ENCODE measurements at places on chromosomes 7 and 10.

- no peak for DNase-seq
Measured at GRCh38 chr7:94396596-94396995, 1.9 kb downstream of the COL1A2 start.

- no peak for DNase-seq
Measured at GRCh38 chr10:50325449-50326171, 74.3 kb upstream of the ASAH2 start.

DNA sequence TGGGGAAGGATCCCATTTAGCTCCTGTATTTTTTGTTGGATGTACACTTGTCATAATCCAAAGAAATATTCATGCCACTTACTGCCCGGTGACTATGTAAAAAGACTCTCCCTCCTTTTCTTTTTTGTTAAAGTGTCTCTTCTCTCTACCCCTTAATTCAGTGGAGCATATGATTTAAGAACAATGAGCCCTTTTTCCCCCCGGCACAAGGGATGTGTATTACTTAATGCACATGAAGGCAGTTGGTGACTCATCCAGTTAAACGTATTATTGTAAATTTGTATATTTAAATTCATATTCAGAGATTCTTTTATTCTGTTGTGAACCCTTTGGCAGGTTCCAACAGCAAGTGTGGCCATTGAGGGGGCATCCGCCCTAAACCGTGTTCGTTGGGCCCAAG is 241.9 kb downstream of the SLC25A13 start:
- no peak for DNase-seq

- DNase-seq = no peak
Measured at GRCh38 chr10:76420725-76421124, 989.3 kb downstream of the LRMDA start.

DNA sequence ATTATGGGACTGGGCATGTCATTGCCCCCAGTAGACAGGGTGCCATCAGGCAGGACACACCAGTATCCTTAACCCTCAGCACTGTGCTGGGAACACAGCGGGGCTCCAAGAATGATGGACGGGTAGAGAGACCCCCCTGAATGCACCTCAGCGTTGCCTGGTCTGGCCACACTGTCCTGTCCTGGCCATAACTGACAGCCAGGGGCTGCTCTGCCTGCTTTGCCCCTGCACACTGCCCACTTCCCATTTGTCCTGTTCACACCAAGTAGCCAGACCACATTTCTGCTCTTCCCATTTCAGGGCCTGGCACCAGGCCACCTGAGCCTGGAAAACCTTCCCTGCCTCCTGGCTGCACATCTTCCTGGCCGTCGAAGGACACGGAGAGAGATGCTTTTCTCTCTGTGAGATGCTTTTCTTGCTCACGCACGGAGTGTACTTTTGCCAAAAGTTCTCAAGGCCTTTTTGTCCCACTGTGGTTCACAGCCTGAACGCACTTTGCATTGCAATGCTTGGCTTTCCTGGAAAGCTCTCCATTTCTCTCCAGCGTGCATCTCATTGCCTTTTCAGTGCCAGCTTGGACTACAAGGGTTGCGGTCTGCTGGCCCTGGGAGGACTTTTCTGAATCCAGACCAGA is 131.0 kb upstream of the EEPD1 start:
- no peak for DNase-seq

DNA sequence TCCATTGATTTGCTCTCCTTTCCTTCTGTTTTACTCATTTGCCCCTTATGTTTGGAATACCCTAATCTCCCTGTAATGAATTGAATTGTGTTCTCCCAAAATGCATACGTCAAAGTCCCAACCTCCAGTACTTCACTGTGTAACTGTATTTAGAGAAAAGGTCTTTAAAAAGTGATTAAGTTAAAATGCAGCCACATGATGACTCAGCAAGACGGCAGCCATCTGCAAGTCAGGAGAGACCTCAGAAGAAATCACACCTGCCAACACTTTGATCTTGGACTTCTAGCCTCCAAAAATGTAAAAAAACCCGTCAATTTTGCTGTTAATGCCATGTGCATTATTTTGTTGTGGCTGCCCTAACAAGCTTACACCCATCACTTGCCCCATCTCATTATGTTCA is 85.3 kb upstream of the PCLO start:
- no peak for DNase-seq

GRCh38 chr10:133347710-133348517 is 741 bp downstream of the PRAP1 start:
- DNase-seq = no peak

GRCh38 chr10:92778091-92778490 is 70.2 kb upstream of the EXOC6 start:
- no peak for DNase-seq

DNA sequence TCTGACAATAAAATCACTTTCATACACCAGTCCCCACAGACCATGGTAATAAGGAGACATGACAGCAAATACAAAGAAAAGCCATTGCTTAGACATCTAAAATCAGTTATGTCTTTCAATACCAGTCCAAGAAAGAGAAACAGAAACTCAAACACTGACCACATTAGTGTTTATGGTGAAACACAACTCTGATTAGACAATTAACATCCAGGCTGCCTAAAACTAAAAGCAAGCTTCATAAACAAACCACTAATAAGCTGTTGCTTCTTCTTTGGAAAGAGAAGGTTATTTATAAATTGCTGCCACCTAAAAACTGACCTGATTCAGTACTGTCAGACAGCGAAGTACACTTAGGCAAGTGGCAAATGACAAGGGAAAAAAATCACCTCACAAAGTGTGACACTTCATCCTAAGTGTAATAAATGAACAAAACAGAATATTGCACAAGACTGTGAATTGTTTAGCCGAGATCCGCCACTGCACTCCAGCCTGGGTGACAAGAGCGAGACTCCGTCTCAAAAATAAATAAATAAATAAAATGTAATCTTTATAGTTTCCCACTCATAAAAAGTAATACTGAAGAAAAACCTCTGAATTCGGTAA is 277.4 kb downstream of the PARD3 start:
- no peak for DNase-seq

DNA sequence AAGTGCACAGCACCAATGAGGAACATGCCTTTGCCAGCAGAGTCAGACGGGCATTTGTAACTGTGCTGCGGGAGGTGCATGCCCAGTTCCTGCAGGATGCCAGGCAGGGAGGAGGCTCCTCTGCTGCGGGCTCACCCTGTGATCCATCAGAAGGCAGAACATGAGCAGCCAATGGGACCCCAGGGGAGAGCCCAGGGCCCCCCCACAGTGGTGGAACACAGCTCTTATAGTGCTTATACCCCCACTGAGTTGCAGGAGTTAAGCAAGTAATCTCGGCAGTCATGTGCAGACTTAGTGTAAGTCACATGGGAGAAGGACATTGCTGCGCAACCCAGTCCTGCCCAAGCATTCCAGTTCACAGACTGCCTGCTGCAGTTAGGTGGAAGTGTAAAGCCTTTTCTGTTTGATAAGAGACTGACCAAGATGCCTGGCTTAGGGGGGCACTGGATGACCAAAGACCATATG is 120.3 kb upstream of the TMEM106B start:
- no peak for DNase-seq

GRCh38 chr10:30437031-30437841 is 3.3 kb downstream of the MAP3K8 start:
- DNase-seq = no peak

- DNase-seq = no peak
Measured at GRCh38 chr10:30542895-30543288, 86.7 kb downstream of the LYZL2 start.

GRCh38 chr7:113371416-113372043 is 253.2 kb upstream of the SMIM30 start:
- DNase-seq = no peak

- DNase-seq = no peak
Measured at GRCh38 chr10:93591065-93591808, 9.8 kb downstream of the RBP4 start.

DNA sequence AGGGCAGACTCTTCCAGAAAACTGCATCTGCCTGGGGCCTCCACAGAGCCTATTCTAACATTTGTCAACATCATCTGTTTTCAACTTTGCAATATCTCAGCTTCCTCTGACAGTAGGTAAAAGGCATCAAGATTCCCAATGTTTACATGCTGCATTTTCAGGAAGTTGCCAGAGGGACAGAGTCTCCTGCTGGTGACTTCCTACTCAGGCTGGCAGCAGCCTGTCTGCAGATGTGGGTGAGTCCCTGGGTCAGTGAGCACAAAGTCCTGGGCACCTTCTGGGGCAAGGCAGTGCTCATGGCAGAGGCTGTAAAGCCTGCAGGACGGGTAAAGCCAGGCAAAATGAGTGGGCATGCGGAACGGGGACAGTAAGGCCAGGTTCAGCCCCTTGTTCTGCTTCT is 69.4 kb downstream of the EBF3 start:
- DNase-seq = no peak

GRCh38 chr7:23494009-23494408 is 23.7 kb upstream of the IGF2BP3 start:
- DNase-seq = no peak

DNA sequence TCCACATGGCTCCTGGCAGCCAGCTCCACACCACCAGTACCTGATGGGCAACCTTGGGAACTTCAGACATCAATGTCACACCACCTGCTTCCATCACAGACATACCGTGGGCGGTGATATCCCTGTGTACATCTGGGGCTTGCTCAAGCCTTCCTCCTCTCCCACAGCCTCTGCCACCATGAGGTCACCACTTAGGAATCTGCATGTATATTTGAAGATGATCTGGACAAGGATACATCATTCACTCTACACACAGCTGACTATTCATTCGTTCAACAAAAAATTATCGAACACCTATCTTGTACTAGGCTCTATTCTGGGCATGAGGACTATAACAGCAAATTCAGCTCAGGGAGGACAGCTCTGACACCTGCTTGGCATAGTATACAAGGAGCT is 6.8 kb downstream of the DLG5 start:
- no peak for DNase-seq
